ENCODE measurements at places on chromosomes 3 and 15. TPM values are rescaled to one million over a fixed set of nuclear protein-coding genes. Genes with fewer than 3 reads are reported as not detected.

Gene NR2E3
- not detected for total RNA-seq

GRCh38 chr3:69871251-69871650 is 128.3 kb upstream of the SAMMSON start:
- H3K4me1 ChIP-seq = no peaks in the 10 kb centered on the region
- no peaks in the 10 kb centered on the region for H3K36me3 ChIP-seq
- DNase-seq = no peak
- no peaks in the 10 kb centered on the region for H3K27me3 ChIP-seq
- H3K4me3 ChIP-seq = no peak overlapping the region

DNA sequence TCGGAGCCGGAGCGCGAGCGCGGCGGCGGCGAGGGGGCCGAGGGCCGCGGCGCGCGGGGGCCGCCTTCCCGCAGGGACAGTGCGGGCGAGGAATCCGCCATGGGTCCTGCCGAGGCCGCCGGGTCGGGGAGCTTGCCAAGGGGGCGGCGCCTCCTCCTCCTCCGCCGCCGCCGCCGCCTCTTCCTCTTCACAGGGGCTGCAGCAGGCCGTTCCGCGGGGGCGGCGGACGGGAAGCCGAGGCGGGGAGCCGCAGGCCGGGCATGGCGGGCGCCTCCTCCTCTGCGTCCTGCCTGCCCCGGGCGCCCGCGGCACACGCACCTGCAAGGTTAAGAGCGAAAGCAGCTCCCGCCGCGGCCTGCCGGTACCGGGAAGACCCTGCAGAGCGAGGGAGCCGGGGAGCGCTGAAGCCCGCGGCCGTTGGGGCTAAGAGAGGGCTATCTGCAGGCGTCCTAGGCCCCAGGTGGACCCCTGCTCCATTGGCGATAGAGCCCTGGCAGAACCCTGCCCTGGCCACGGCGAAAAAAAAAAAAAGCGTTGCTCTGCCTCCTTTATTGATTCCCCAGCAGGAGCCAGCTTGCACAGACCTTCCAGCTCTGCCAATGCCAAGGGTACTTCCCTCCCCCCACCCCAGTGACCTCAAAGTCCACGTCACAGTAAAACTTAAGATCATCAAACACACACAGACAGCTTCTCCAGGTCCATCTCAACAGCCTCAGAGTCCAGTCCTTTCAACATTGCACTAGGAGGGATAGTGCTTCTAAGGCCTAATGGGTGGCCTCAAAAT is at the start of gene LYSMD2:
Gene LYSMD2 (minus strand): TSS at position 134 of the 784 bp plus-strand sequence. CDS start 33 bp downstream, at position 101.
- H3K27ac ChIP-seq = peak within 1 kb of the TSS; percentile 87
- no peaks in the 10 kb centered on the region for H3K27me3 ChIP-seq
- H3K4me3 ChIP-seq = peak within 1 kb of the TSS; percentile 93
- no peaks in the 10 kb centered on the region for H3K36me3 ChIP-seq

DNA sequence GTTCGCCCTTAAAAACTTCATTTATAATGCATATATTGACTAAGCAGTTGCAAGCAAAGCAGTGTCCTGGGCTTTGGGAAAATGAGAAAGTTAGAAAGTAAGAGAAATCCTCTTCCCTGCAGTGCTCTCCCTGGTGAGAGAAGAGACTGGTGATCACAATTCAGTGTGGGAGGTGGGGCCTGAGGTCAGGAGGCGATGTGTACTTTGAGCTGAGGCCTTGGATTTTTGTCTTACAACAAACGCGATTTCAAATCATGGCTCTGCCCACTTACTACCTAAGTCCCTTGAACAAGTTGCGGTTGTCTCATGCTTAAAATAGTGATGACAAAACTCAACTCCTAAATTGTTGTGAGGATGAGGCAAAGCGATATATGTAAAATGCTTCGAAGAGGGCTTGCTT is 316.3 kb upstream of the NECTIN3 start:
- H3K4me1 ChIP-seq = no peaks in the 10 kb centered on the region
- H3K4me3 ChIP-seq = no peak overlapping the region
- DNase-seq = no peak

GRCh38 chr3:4729061-4729973 is 236.2 kb downstream of the ITPR1 start:
- no peaks in the 10 kb centered on the region for H3K4me1 ChIP-seq
- no peak overlapping the region for H3K27ac ChIP-seq
- peaks cover 80% of the 10 kb centered on the region for H3K36me3 ChIP-seq

DNA sequence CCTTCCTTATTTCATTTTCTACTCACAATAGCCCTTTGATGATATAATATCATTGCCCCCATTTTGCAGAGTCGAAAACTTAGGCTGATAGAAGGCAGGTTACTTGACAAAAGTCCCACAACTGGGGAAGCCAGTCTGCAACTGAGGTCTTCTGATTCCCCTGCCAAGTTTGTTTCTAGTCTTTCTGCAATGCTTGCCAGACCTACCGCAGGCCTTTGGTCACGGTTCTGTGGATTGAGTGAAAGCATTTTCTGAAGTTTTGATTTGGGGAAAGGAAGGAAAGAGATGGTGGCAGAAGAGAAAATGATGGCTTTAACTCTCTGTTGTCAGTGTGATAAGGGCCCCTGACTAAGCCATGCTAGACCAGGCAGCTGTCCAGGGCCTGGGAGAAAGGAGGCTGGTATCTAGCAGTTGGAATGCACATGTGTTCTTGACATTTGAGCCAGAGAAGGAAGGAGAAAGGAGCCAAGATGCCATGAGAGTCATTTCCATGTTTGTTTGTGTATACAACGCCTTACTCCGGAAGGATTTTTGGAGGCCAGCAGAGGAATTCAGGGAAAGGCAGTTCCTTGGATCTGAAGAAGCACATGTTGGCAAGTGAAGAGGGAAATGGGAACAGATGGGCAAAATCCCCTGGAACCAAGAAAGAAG is 29.9 kb downstream of the FAH start:
- DNase-seq = no peak
- H3K27me3 ChIP-seq = no peaks in the 10 kb centered on the region
- no peak overlapping the region for H3K27ac ChIP-seq

Gene TM4SF18
- total RNA-seq = not detected

- no peaks in the 10 kb centered on the region for H3K36me3 ChIP-seq
- H3K4me3 ChIP-seq = no peak overlapping the region
- H3K27me3 ChIP-seq = no peaks in the 10 kb centered on the region
- H3K27ac ChIP-seq = no peak overlapping the region
- DNase-seq = no peak
Observed at GRCh38 chr3:45572755-45573154, 21.8 kb upstream of the LIMD1 start.

DNA sequence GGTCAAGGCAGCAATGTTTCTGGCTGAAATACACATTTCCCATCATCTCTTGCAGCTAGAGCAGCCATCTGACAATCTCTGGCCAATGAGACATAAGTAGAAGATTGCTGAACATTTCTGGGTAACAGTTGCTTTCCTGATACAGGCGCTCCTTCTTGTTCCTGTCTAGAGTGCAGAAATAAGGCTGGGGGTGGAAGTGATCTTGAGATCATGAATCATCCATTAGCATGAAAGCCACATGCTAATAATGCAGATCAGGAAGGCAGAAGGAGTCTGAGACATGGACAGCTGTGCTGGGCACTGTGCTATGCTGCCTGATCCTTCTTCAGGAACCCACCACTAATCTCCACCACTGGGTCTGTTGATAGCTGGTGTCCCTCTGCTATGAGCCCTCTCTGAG is 14.8 kb upstream of the TMEM108 start:
- no peak for DNase-seq
- H3K4me3 ChIP-seq = no peak overlapping the region
- no peaks in the 10 kb centered on the region for H3K36me3 ChIP-seq
- no peaks in the 10 kb centered on the region for H3K4me1 ChIP-seq
- no peaks in the 10 kb centered on the region for H3K27me3 ChIP-seq

DNA sequence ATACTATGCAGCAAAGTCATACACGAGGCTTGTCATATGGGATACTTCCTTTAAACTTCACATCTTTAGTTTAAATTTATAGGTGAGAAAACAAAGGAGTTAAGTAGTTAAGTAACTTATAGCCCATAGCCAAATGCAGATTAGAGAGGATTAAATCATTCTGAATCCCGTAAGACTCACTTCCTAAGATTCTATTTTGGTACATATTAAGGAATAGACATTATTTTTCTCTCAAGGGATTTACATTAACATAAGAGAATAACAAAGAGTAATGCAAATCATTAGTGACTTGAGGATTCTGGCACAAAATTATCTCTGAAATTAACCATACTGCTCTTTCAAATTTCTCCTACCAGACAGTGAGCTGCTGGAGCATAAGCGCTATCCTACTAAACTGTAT is 747.4 kb upstream of the ARPP21 start:
- no peaks in the 10 kb centered on the region for H3K36me3 ChIP-seq
- DNase-seq = no peak
- H3K4me3 ChIP-seq = no peak overlapping the region
- no peaks in the 10 kb centered on the region for H3K4me1 ChIP-seq

All from B cell (primary cell).